ENCODE measurements at places on chromosomes 16 and 17.

- peak; percentile 72 for DNase-seq
Measured at GRCh38 chr17:38628441-38628840, 22.7 kb upstream of the SRCIN1 start.

DNA sequence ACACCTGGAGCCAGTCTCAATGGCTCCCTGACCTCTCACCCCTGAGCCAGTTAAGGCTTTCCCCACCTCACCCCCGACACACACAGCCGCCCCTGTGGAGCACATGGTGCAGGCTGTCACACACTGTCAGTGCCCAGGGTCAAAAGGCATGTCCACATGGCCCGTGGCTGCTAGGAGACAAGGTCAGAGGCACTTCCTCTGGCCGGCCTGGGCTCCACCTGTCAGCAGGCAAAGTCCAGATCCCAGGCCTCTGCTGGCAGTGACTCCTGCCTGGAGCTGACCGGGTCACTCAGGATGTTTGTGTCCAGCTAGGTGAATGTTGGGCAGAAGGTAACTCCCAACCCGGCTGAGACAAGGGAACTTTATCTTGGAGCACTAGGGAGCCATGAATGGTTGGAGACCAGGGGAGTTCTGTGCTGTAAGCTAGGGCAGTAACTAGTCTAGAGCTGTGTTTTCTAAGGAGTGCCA lies 6.0 kb downstream of the SREBF1 start:
- DNase-seq = no peak

GRCh38 chr17:74104921-74105320 lies 98.6 kb upstream of the RPL38 start:
- no peak for DNase-seq

- DNase-seq = no peak
Measured at GRCh38 chr17:43767053-43767712, 8.6 kb upstream of the SOST start.

DNA sequence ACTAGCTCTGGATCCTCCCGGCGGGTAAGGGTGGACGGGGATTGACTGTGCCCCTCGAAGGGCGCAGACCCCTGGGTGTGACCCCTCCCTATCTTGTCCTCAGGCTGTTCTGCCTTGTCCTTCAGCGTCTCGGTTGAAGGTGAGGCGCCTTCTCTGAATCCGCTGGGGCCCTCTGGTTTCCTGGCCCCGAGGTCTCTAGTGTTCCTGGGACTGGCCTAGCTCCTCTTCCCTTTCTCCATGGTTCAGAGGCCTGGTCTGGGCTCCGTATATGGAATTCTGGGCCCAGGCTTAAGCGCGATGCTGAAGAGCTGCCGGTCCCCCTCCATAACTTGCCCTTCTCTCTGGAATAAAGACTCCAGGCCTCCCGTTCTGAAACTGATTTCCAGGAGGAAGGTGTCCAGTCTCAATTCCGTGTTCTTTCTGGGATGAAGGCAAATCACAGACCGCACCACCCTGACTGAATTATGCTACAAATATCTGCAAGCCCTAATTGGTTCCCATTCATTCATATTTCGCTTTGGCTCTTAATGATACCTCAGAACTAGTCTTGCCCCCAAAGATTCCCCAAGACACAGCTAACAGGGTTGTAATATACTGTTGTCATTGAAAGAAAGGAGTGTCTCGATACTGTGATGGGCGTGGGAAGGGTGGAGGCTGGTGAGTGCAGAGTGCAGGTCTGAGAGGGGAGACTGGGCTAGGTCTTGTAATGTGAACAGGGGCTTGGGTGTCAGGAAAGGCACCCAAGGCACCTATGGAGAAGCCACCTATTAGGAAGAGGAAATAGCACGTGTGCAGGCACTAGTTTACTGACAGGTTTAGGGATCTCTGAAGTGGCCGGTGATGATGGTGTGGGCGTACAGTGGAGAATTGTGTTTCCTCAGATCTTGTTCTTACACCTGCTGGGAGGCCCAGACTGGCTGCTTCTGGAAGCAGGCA lies 851 bp downstream of the EDC4 start:
- DNase-seq = no peak

- peak; percentile 98 for DNase-seq
Measured at GRCh38 chr16:1677942-1678499, at the start of gene JPT2. JPT2 (plus strand) TSS chr16:1678279; CDS start chr16:1678313, 34 bp downstream.

DNA sequence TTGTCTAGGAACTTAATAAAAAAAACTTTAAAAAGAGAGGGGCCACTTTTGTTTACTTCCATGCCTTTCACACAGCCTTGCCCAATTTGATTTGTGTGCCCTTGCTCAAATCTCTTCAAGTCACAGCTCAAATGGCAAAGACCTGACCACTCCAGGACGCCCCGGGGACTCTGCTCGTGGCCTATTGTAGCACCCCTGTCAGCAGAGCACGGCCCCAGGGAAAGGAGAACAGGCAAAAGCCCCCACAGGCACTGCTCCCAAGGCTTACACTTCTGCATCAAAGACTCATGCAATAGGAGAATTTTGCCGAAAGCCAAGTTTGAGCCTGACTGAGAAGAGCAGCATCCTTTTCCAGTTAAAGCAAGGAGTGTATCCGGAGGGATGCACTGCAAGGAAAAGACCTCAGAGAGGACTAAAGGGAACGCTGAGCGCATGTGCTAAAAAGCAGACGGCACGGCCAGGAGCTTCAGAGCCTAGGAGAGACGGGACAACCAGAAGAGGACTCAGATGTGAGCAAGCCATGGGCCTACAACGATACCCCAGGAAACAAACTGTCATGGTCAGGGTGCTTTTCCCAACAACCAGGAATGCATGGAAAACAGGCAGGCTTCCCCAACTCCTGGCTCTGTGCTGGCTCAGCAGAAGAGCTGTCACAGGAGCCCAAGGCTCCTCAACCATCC lies 8.2 kb downstream of the CREBBP start:
- no peak for DNase-seq

GRCh38 chr17:49971848-49972485 lies 3.0 kb downstream of the DLX4 start:
- DNase-seq = no peak

- DNase-seq = peak; percentile 54
Measured at GRCh38 chr17:63961355-63962212, 11.1 kb downstream of the SCN4A start.

DNA sequence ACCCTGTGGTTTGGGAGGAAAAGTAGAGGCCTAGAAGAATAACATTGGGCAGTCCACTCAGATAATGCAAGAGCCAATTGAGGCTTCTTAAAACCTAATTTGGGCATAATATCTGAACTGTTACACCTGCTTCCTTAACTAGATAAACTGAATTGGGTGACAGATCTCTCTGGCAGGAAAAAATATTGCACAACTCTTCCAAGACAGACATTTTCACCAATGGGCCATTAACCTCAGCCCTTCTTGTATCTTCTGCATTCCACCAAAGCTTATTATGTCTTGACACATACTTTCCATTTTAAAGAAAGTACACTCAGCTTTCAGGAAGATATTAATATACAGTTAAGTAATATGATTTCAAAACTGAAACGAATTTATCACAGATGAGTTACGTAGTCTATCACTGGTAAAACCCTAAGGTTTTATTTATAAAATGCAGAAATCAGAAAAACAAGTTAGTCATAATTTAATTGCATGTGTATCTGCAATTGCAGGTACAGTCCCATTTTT lies 79.9 kb upstream of the MON1B start:
- DNase-seq = no peak

DNA sequence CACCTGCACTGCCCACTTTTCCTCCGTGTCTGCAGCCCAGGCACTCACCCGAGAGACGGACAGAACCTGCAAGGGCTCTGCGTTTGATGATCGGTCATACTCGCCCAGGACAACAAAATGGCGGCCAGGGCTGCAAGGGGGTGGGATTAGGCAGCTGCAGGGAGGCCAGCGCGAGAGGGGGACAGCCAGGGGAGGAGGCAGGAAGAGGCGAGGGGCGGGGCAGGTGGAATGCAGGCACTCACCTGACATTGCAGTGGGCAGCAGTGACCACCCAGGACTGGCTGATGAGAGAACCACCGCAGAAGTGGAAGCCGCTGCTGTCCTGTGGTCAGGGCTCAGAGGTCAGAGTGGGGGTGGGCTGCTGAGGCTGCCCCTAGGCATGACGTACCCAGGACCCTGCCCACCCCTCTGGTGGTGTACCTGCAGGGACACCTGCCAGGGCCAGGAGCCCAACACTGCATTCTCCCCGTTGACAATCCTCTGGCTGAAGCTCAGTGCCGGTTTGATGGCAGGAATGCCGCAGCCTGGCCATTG lies 917 bp downstream of the CTRL start:
- no peak for DNase-seq

GRCh38 chr17:13153036-13153435 lies 135.2 kb upstream of the ELAC2 start:
- no peak for DNase-seq

All from HTR-8/SVneo (cell line).